Smooth muscle cell of the coronary artery (primary cell): ENCODE measurements at places on chromosomes 7 and 10. TPM values are rescaled to one million over a fixed set of nuclear protein-coding genes. Genes with fewer than 3 reads are reported as not detected.

GHRHR gene
- not detected in 2 replicates for total RNA-seq

ICA1 gene
- 0.23 and 0.38 TPM in 2 replicates for total RNA-seq

TCTN3 gene
- 17.8 and 18.6 TPM in 2 replicates for total RNA-seq

DNAJC12 gene
- 0.70 and 3.0 TPM in 2 replicates for total RNA-seq

CHRM2 gene
- total RNA-seq: not detected in 2 replicates

MLLT10 gene
- total RNA-seq: 38.9 and 76.6 TPM in 2 replicates

ABCA13 gene
- total RNA-seq: under 0.01 and 0.08 TPM in 2 replicates

ZP3 gene
- 1.4 and 2.2 TPM in 2 replicates for total RNA-seq

RHOBTB1 gene
- total RNA-seq: 13.9 and 30.4 TPM in 2 replicates

RPEL1 gene
- total RNA-seq: 0.08 and 0.12 TPM in 2 replicates

PTN gene
- total RNA-seq: 1.6 and 9.3 TPM in 2 replicates

CALCR gene
- total RNA-seq: not detected in 2 replicates

GALNT17 gene
- 0.35 TPM in 1 of 2 replicates, not detected in the other for total RNA-seq

GRID1 gene
- under 0.01 TPM in 1 of 2 replicates, not detected in the other for total RNA-seq

PLAU gene
- total RNA-seq: 16.5 and 53.8 TPM in 2 replicates

FAM200A gene
- 4.6 and 5.1 TPM in 2 replicates for total RNA-seq

CPA5 gene
- 0.08 and 0.12 TPM in 2 replicates for total RNA-seq

ABCB1 gene
- total RNA-seq: 0.75 TPM in 1 of 2 replicates, not detected in the other

GSTO2 gene
- 0.47 and 1.1 TPM in 2 replicates for total RNA-seq

AGBL3 gene
- 0.30 and 1.2 TPM in 2 replicates for total RNA-seq

MET gene
- 1.9 and 16.9 TPM in 2 replicates for total RNA-seq

CADPS2 gene
- total RNA-seq: 20.7 and 26.2 TPM in 2 replicates

PIK3CG gene
- 0.12 TPM in 1 of 2 replicates, not detected in the other for total RNA-seq

AGR2 gene
- not detected in 2 replicates for total RNA-seq

TMEM176B gene
- 4.8 TPM in 1 of 2 replicates, not detected in the other for total RNA-seq

MAP3K8 gene
- 5.6 and 15.7 TPM in 2 replicates for total RNA-seq

PRLHR gene
- total RNA-seq: not detected in 2 replicates

PTPN12 gene
- total RNA-seq: 16.5 and 20.1 TPM in 2 replicates

H2BK1 gene
- total RNA-seq: not detected in 2 replicates

TUBAL3 gene
- total RNA-seq: not detected in 2 replicates

CHAT gene
- not detected in 2 replicates for total RNA-seq

HIP1 gene
- total RNA-seq: 3.7 TPM in 2 replicates

TACC2 gene
- 1.8 and 6.2 TPM in 2 replicates for total RNA-seq

KEL gene
- total RNA-seq: 0.53 TPM in 1 of 2 replicates, not detected in the other

CDC14C gene
- total RNA-seq: 0.08 TPM in 1 of 2 replicates, not detected in the other

PHKG1 gene
- total RNA-seq: 0.98 and 7.5 TPM in 2 replicates

PNLIPRP2 gene
- total RNA-seq: not detected in 2 replicates

STEAP1 gene
- total RNA-seq: 8.9 and 53.9 TPM in 2 replicates

OPN1SW gene
- not detected in 2 replicates for total RNA-seq

NPSR1 gene
- not detected in 2 replicates for total RNA-seq

SFTPD gene
- total RNA-seq: 0.15 TPM in 1 of 2 replicates, not detected in the other

GNG11 gene
- total RNA-seq: 2.8 and 48.6 TPM in 2 replicates

FAM185A gene
- total RNA-seq: 7.3 and 8.8 TPM in 2 replicates

INMT gene
- 87.2 and 104 TPM in 2 replicates for total RNA-seq

TIMM23 gene
- total RNA-seq: 47.7 and 89.3 TPM in 2 replicates

MKX gene
- 0.08 and 0.94 TPM in 2 replicates for total RNA-seq

TUBB8 gene
- not detected in 2 replicates for total RNA-seq

CYP2E1 gene
- 0.53 and 0.59 TPM in 2 replicates for total RNA-seq

TMEM196 gene
- total RNA-seq: not detected in 2 replicates
